ENCODE measurements at places on chromosomes 11 and 22. TPM values are rescaled to one million over a fixed set of nuclear protein-coding genes. Genes with fewer than 3 reads are reported as not detected.

DNA sequence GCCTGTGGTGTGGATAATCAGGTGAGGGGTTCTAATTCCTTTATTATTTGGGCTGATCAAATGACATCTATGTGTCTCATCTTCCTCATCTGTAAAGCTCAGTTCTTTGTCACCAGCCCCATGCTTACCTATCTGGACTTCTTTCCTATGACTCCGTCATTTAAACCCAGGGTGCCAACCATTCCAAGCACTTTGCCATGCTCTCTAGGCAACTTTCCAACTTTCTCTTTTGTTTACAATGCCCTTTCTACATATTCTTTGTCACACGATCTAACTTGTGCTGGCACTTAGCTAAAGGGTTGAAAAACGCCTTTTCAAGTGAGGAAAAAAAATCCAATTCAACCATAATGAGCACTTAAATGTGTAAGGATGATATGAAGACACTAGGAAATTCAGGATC is 27.9 kb downstream of the EXPH5 start:
- DNase-seq, result no peak

GRCh38 chr11:34161812-34162492 is 56.5 kb downstream of the NAT10 start:
- no peak for DNase-seq

The FXYD2 gene
- polyA plus RNA-seq, result 504 TPM

GRCh38 chr22:36211237-36211861 is 9.7 kb upstream of the APOL4 start:
- DNase-seq, result no peak

GRCh38 chr11:35098855-35099254 is 40.1 kb upstream of the CD44 start:
- DNase-seq, result no peak

GRCh38 chr11:105245781-105246315 is 106.3 kb upstream of the CARD18 start:
- no peak for DNase-seq

- no peak for DNase-seq
Measured at GRCh38 chr22:48594757-48595510, 1232.7 kb downstream of the BRD1 start.

DNA sequence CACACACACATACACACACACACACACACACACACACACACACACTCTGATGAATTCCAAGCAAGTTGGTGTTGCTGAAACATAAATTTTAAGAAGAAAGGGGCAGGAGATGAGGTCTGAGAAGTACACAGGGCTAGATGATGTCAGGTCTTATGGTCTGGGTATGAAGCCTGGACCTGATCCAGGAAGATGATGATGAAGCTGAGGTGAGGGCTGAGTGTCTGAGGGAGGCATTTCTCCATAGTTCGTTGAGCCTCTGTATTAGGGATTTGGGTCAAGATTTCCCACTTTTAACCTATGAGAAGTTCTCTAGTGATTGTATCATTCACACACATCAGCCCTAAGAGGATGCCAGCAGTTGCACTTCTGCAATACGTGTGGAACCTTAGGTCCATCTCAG is 32.6 kb downstream of the KREMEN1 start:
- no peak for DNase-seq

- DNase-seq, result no peak
Measured at GRCh38 chr22:50731811-50732624, 6.0 kb upstream of the ACR start.

DNA sequence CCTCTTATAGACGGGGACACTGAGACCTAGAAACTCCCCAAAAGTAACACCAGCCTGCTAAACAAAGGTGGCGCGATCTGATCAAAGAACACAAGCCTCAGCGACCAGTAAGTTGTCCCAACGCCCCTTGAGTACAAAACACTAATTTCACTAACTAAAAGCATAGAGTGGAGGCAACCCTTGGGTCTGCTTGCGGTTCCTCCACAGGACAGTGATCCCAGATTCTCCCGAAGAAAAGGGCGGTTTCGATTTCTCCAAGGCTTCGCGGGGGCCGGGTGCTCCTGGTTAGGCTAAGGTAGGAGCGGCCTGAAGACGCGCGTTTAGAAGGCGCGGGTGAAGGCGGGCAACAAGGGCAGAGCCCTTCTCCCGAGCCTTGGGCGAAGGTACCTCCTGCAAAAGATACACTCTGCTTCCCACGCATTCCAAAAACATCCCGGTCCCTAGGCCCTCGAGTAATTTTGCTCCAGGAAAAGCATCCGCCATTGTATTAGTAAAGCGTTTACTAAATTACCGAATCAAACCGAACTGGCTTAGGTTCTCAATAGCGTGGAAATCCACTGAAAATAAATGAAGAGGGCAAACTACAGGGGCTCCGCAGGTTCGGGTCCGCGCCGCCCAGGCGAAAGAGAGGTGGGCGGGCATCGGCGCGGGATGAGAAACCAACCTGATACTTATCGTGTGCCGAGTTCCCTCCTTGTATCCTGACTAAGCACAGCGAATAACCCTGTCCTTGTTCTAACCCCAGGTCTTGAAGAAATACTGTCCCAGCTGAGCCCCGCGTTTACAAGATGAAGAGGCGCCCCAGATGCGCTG is 2.0 kb downstream of the WT1 start:
- DNase-seq, result no peak

DNA sequence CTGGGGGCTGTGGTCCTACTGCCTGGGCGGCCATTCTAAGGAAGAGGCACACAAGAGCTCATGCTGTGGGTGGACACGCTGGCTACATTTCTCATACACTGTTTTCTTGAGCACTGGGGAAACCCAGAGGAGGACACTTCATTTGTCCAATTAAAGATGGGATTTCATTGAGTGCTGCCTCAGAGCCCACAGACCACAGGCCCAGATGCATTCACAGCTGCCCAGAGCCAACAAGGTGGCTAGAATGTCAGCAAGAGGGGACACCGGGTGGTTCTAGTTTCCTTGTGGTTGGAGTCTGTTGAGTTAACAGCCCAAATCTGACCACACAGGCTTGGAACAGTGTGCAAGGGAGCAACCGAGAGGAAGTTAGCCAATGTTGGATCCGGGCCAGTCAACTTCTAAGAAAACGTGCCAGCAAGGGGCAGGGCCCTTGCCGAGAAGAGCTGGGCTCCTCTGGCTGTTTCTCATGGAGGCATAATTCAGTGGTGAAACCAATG is 35.0 kb upstream of the SORL1 start:
- DNase-seq, result peak; percentile 24

- DNase-seq, result no peak
Measured at GRCh38 chr11:19320827-19321226, 80.1 kb upstream of the E2F8 start.

The CDC42EP1 gene
- polyA plus RNA-seq, result 58.2 TPM

DNA sequence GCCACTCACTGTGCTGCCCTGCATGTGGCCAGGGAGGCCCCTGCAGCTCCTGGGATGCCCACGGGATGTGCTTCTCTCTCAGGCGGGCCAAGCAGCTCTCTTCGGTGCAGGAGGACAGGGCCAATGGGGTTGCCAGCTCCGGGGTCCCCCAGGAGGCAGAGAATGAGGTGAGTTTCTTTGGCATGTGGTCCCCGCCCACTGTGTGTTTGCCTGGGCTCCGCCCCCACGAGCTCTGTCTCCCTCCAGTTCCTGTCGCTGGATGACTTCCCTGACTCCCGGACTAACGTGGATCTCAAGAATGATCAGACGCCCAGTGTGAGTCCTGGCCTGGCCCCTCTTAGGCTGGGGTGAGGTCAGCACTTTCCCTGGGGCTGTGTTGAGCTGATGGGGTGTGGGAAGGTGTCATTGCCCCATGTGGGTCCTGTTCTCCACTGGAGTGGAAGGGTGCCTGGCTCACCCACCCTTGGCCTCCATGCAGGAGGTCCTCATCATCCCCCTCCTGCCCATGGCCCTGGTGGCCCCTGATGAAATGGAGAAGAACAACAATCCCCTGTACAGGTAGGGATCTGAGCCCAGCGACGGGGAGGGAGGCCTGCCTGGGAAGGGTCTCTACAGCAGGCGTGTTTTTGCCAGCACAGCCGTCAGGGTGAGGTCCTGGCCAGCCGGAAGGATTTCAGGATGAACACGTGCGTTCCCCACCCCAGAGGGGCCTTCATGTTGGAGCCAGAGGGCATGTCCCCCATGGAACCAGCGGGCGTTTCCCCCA is 7.7 kb downstream of the SCO2 start:
- no peak for DNase-seq

GRCh38 chr22:21697021-21697771 is 31.4 kb downstream of the PPIL2 start:
- no peak for DNase-seq

The PAX6 gene
- polyA plus RNA-seq, result 0.27 TPM

The RAB39A gene
- 0.51 TPM for polyA plus RNA-seq

Measured in renal pelvis (tissue), 12 donors.